Smooth muscle cell of the brain vasculature (primary cell): ENCODE measurements at places on chromosomes 5 and 9.

- DNase-seq: no peak
Measured at GRCh38 chr9:4111233-4112008, 188.4 kb downstream of the GLIS3 start.

DNA sequence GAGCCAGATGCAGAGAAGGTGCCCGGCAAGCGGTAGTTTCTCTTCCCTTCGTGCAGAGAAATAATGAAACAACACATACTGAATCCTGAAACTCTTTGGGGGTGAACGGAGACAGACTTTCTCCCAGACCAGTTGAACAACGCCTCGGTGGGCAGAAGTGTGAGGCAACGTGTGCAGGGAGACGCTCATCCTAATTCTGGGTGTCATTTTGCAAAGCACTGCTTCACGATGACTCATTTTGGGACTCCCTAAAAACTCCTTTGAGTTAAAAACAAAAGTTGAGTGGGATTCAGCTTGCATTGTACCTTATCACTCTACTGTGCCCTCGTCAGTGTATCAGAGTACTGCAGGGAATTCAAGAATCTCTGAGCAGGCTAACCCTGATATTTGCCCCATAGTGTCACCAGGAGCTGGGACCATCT is 3.5 kb upstream of the NEK6 start:
- DNase-seq: no peak

- no peak for DNase-seq
Measured at GRCh38 chr5:8070138-8070537, 201.2 kb downstream of the MTRR start.

GRCh38 chr9:71814226-71814625 is 45.9 kb upstream of the CEMIP2 start:
- DNase-seq: no peak

DNA sequence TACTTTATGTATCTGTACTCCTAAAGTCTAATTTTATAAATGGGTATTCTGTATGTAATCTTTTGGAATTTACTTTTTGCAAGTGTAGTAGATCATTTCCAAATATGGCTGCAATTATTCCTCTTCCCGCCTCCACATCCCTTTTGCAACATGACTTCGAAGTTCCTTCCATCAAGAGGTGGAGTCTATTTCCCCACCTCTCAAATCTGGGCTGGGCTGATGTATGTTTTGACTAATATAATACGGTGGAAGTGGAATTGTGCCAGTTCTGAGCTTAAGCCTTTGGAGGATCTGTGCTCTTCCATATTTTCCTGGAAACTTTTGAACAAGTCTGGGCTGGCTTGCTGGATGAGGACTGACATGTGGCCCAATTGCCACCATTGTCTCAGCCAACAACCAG is 155.9 kb downstream of the FGF18 start:
- no peak for DNase-seq

GRCh38 chr5:40716000-40716399 is 36.3 kb downstream of the PTGER4 start:
- DNase-seq: no peak

GRCh38 chr5:31237174-31237573 is 43.7 kb downstream of the CDH6 start:
- no peak for DNase-seq

- DNase-seq: peak; percentile 2
Measured at GRCh38 chr5:42057254-42057690, 132.2 kb downstream of the FBXO4 start.

DNA sequence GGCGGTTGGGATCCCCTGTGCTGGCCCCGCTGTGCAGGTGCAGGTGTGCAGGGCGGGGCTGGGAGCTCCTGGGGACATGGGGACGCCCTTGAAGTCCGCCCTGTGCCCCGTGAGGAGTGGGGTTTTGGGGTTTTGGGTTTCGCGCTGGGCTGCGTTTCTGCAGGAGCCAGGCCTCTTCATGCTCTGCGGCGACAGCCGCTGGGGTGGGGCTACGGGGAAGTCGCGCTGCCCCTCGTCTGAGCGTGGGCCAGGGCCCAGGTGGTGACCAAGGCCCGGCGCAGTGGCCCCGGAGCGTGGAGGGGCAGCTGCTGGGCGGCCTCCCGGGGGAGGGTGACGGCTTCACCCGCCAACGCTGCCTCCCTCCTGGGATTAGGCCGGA is 47.8 kb upstream of the IRX4 start:
- no peak for DNase-seq

GRCh38 chr5:133459474-133460160 is 152.7 kb downstream of the FSTL4 start:
- DNase-seq: no peak

DNA sequence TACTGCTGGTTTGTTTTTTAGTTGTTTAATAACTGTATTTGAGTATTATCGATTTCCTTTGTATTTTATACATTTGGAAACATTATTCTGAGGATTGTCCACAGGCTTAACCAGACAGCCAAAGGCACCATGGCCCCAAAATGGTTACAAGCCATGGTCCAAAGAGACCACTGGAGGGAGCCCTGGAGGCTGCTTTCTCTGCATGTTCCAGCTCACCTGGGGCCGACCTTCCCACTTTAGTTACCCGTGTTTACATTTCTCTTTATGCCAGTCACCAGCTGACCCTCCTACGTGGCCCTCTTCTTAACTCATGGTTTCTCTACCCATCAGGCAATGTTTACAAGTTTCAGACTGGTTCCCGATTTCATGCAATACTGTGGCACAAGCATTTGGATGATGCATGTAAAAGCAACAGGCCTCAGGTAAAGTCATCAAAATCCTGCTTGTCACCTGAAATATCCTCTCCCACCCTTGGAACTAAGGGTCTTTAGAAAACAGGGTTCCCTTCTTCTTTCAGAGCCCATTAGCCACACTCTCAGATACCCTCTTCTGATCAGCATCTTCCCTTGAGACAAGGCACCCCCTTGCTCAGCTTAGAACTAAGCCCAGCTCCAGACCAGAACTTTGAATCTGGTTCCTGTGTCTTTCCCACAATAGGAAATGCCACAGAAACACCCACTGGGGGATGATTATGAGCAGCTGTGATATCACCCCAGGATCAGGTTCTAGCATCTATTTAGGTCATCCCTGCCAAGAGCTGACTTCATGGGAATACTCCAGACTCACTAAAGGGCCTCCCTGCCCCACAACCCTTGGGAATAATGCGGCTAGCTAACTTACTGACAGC is 49.9 kb upstream of the GARNL3 start:
- peak; percentile 57 for DNase-seq

DNA sequence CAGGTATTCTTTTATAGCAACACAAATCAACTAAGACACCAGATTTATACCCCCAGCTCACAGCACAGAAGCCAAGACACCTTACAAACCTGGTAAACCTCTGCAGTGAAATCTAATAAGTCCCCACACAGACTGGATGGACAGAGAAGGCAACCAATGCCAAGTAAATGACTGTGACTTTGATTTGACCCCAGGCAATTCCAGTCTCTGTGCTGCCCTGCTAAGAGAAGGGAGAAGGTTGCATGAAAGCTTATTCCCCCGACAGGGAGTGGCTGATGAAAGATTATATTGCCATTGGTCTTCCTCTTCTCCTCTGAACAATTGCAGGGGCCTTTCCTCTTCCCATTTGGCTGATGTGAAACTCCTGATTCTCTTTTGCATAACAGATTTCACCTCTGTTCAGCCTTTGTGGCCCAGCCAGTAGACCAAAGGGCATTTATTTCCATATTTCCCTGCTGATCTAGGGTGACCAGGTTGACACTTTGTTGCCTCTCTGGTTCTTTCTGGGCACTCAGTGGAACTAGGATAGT is 107.6 kb downstream of the ADRB2 start:
- DNase-seq: no peak

- DNase-seq: no peak
Measured at GRCh38 chr9:13107008-13107407, 172.5 kb downstream of the MPDZ start.

- DNase-seq: no peak
Measured at GRCh38 chr5:5077236-5077635, 62.9 kb upstream of the ADAMTS16 start.

DNA sequence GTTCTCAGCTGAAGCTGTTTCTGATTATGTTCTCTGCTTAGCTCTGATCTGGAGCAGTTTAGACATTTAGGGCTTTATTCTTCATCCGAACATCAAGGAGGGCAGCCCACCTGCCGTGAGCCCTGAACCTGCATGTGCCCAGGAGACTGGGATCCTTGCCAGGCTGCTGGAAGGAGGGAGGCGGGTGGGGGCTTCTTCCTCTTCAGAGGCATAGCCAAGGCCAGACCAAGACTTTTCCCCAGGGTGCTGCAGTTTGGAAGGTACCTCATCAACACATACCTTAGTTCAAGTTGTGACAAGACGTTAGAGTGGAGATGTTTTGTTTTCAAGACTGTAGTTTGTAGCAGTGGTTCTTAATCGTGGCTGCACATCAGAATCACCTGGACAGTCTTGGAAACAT is 64.9 kb downstream of the RALGPS1 start:
- no peak for DNase-seq

- no peak for DNase-seq
Measured at GRCh38 chr9:86924206-86924605, 23.1 kb downstream of the GAS1 start.

DNA sequence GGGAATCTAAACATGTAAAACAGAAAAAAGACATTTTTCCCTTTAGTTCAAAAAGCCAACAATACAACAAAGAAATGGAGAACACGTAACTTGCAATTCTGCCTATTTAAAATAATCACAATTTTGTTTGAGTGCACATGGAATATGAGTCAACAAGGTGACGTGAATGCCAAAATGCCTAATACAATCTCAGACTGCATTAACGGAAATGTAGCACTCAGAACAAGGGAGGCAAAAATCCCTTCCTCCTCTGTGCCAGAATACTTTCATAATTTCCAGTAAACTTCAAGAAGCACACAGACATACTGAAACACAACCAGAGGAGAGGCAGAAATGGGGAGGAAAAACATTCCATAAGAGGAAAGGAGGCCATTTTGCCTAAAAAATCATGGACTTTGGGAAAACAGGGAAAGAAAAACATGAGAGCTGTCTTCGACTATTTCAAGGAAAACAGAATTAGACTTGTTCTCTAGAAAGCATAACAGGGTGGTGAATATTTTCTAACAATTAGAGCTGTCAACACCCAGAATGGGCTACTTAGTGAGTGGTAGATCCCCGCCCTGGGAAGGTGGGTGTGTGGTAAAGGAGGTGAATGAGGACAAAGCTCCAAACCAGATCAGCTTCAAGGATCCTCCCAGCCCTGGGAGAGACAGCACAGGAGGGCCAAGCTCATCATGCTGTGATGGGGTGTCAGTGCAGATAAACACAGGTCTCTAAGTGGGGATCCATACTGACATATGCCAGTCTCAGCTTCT is 48.2 kb downstream of the ABCA1 start:
- no peak for DNase-seq

DNA sequence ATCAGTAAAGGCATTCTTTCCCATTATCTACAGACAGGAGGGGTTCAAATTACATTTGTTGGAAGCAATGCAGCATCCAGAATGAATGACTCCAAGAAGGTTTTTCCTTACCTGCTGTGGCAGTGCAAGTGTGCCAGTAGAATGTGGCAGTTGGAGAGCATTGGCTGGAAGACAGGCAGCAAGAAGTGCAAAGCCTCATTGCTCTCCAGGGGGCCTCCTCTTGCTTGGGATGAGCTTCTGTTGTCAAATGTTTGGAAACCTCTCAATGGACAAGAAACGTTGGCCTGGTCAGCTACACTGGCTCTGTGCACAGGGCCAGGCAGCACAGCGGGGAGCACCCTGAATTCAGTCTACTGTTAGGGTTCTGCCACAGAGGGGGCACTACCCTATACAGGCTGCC is 226.6 kb downstream of the ADCY2 start:
- no peak for DNase-seq

DNA sequence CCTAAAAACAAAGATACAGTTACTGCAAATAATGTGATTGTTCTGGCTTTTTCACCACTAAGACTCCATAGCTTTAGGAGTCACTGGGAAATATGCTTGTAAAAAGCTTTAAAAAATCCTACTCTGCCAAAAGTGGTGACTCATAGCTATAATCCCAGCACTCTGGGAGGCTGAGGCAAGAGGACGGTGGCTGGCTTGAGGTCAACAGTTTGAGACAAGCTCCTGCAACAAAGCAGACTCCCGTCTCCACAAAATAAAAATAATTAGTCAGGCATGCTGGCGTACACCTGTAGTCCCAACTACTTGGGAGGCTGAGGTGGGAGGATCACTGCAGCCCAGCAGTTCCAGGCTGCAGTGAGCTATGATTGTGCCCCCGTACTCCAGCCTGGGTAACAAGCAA is 406.4 kb downstream of the HTR1A start:
- DNase-seq: no peak

- DNase-seq: no peak
Measured at GRCh38 chr9:90419221-90419851, 223.3 kb downstream of the DIRAS2 start.

GRCh38 chr5:91313757-91314673 is 69.1 kb downstream of the ARRDC3 start:
- peak; percentile 45 for DNase-seq

- no peak for DNase-seq
Measured at GRCh38 chr5:14357441-14357840, 214.3 kb downstream of the TRIO start.

DNA sequence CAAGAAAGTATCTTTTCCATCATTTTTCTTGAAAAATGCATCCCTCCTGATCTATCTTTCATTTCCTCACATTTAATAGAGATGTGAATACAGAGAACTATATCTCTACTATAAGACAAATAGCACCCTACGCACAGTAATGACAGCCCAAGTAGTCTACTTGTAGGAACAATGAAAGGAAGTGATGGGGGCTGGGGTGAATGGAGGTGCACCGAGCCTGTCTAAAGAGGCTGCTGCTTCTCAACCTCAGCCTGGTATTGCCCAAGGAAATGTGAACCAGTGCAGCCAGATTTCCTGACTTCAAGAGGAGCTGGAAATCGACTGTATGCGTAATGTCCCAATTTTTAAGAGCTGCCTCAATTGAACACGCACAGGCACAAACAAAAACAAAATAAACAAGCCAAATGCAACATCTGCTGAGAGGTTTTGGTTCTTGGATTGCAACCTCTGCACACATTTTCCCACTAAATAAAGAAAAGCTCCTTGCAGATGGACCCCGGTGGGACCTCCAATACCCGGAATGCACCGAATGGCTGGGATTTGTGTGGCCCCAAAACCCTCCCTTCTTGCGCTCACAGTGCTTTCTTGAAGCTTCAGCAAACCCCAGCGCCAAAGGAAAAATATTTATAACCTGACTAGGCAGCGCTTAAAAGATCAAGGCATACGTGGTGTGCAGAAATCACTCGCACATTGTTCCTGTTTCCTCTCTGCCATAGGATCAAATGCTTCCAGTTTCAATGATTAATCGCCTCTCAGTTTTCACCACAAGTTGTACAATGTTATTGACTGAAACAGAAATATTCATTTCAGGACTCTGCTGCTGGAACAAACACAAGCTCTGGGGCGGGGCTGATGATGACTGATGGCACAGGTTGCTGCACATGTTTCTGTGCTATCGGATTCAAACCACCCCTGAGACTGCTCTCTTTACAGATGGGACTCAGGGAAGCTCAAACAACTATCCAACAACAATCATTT is 68.3 kb downstream of the KCNIP1 start:
- no peak for DNase-seq

DNA sequence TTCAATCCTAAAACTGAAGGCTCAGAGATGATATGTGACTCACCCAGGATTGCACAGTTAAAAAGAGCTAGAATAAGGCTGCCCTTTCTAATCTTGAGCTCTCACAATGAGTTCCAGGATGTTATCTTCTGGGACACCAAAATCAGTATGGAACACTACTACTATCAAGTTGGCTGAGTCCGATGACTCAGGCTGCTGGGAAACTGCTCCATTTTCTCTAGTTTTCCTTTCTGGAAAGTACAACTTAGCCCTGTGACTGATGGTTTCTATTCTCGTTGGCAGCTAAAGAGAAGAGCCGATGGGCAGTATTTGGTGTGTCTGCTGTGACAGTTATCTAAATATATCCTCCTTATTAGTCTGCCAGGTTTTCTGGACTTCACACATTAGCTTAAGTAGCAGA is 37.9 kb upstream of the DPYSL3 start:
- no peak for DNase-seq
